ENCODE measurements at places on chromosomes 5 and 9.

DNA sequence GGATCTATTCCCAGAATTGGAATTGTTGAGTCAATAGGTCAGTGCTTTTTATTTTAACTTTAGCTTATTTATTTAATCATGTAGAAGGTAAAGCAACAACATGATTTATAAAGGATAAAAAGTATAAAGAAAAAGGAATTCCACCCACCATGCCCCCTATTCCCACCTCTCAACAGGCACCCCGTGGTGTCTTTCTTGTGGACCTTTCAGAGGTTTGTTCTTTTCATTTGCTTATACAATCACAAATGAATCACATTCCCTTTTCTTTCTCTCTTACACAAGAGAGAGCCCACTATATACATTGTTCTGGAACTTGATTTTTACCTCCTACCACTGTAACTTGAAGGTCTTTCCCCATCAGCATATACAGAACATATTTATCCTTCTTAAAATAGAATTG is 37.2 kb upstream of the SMIM32 start:
- DNase-seq, result no peak

- DNase-seq, result no peak
Measured at GRCh38 chr5:107184871-107185270, 485.9 kb downstream of the EFNA5 start.

DNA sequence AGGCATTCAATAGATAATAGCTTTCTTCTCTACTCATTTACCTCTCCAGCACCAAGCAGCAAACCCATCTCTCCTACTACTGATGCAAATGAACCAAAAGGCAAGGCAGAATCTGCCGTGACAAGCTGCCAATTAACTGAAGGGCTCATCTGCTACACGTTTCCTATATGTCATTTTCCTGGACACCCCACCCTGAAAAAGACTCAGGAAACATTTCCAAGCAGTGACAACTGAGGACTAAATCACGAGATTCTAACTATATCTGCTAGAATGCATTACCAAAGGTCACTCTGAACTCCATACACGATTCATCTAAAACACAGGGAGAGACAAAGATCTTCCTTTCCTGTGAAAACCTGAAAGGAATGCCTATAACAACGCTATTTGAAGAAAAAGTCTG is 12.9 kb downstream of the PLPP1 start:
- no peak for DNase-seq

DNA sequence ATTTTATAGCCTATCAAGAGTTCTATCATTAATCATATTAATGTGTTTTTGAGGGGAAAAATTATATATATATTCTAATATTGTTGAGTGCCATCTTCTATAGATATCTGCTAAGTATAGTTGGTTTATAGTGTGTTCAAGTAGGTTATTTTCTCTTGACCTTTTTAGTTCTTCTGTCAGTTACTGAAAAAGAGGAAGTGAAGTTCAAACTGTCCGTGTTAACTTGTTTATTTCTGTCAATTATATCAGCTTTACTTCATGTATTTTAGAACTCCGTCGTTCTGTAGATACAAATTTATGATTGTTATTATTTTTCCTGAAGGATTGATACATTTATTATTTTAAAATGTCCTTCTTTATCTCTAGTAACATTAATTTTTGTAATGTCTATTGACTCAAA is 1209.1 kb downstream of the CDH12 start:
- no peak for DNase-seq

GRCh38 chr9:89807682-89808075 is 202.9 kb downstream of the GADD45G start:
- no peak for DNase-seq

- no peak for DNase-seq
Measured at GRCh38 chr5:34717426-34718327, 61.5 kb downstream of the RAI14 start.

GRCh38 chr5:132480042-132480441 is 10.5 kb downstream of the IRF1 start:
- no peak for DNase-seq

DNA sequence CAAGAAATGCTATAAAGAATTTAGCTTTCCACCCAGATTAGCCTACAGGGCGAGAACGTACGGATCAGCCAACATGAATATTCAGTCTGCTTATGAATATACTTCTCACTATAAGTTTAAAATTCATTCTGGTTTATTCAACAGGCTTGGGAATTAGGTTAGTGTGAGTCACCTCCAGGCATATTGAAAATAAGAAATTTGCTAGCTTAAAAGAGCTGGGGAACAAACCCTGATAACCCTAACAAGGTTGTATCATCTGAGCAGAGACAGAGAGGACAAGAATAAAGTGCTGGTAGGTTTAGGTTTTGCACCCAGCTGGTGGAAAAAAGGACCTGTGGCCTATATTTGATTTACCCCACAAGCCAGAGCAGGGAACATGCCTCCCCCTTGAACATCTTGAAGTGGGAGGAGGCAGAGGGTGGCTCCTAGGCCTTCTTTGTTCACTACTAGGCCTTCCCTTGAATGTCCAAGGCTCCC is 12.3 kb downstream of the FNBP1 start:
- DNase-seq, result no peak

- DNase-seq, result no peak
Measured at GRCh38 chr9:69757996-69758675, 1.7 kb downstream of the PTAR1 start.

DNA sequence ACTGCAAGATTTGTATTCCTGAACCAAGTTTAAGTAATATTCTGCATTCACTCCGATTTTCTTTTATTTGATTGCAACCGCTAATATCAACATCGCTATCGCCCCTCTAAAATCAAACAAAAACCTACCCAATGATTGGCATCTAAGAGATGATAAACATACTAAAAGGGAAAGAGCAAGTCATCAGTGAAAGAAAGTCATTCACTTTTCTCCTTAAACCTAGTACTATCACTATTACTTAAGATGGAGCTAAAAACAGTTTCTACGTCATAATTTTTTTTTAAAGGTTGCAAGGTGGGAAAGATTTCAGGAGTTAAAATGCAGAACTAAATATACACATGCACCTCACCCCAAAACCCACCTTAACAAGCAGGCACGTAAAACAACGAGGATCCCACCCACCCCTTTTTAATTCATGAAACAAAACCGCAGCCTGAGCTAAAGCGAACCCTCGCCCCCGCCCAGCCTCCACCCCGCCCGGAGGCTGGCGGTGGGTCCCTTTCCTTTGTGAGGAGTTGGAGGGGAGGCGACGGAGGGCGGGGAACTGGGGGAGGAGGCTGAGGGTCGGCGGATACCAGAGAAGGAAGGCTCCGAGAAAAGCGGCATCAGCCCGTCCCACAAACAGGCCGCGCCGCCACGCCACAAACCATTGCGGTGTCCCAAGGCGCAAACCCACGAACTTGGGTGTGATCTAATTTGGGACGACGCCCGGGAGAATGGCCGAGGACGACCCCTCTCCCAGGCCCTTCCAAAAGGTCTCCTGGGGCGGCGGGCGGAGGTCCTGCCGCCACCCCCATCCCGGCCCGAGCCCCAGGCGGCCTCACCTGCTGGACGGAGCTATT is 861 bp downstream of the UBQLN1 start:
- peak; percentile 42 for DNase-seq

- DNase-seq, result no peak
Measured at GRCh38 chr5:28468166-28468565, 1429.8 kb upstream of the CDH9 start.

DNA sequence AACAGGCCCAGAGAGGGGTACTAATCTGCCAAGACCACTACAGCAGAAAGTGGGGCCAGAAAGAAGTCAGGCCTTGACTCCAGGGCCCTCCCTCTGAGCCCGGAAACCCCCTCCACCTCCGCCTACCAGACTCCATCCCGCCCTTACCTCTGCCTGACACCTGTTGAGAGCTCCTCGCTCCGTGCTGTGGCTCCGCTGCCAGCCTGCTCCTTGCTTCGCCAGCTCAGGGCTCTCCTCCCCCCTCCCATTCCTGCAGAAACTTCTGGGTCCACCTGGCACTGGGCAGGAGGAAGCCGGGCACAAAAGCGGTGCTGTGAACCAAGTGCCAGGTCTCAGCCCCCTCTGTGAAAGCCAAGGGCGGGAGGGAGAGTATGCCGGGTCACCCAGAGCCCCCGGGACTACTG is 6.4 kb upstream of the ST6GALNAC6 start:
- DNase-seq, result peak; percentile 80

DNA sequence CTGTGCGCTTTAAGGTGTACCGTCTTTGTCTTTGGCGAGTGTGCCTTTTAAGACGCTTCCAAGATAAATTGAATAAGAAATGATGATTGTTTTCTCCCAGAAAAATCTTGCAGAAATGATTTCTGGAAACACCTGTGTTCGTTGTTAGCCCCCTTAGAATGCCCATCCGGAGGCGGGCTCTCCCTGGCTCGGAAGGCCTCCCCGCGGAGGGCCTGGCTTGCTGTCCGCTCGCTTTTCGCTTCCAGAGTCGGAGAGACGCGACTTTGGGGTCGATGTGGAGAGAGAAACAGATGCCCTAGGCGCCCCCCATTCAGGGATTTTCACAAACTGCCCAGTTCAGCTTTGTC is 23.9 kb downstream of the LECT2 start:
- DNase-seq, result no peak

DNA sequence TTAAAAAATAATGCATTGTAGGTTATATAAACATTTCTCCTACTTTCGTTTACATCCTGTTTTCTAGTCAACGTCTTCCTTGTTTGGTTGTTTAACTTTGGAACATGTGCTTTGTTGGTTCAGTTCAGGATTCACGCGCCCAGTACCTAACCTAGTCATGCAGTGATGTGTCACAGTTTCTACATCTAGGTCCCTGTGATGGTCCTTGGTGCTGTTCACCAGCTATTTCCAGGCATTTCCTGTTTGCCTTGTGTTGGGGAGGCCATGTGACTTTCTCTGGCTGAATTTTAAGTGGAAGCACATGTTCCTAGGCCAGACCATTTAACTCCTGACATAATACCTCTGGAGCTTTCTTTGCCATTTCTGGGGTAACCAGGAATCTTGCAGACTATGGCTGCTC is 292.3 kb downstream of the SMARCA2 start:
- no peak for DNase-seq
